Uterus (tissue), 4 donors: ENCODE measurements at places on chromosomes 2 and 18. TPM values are rescaled to one million over a fixed set of nuclear protein-coding genes. Genes with fewer than 3 reads are reported as not detected.

RAB31 gene
- 22.9 TPM for total RNA-seq

ST3GAL5 gene
- 52.9 TPM for total RNA-seq

GRCh38 chr18:55269622-55270021 lies 310.4 kb upstream of the CCDC68 start:
- no peaks in the 10 kb centered on the region for H3K36me3 ChIP-seq
- no peak overlapping the region for H3K4me3 ChIP-seq
- DNase-seq: no peak
- H3K27me3 ChIP-seq: no peaks in the 10 kb centered on the region
- no peaks in the 10 kb centered on the region for H3K4me1 ChIP-seq
- H3K27ac ChIP-seq: no peak overlapping the region

- no peak overlapping the region for H3K4me3 ChIP-seq
- no peaks in the 10 kb centered on the region for H3K36me3 ChIP-seq
- no peak for DNase-seq
- H3K4me1 ChIP-seq: no peaks in the 10 kb centered on the region
- no peaks in the 10 kb centered on the region for H3K27me3 ChIP-seq
Observed at GRCh38 chr2:45370369-45370768, 240.7 kb downstream of the SRBD1 start.

GRCh38 chr2:58039170-58039611 lies 7.4 kb upstream of the VRK2 start:
- H3K36me3 ChIP-seq: no peaks in the 10 kb centered on the region
- no peaks in the 10 kb centered on the region for H3K4me1 ChIP-seq
- DNase-seq: no peak
- no peak overlapping the region for H3K27ac ChIP-seq
- no peaks in the 10 kb centered on the region for H3K27me3 ChIP-seq

DNA sequence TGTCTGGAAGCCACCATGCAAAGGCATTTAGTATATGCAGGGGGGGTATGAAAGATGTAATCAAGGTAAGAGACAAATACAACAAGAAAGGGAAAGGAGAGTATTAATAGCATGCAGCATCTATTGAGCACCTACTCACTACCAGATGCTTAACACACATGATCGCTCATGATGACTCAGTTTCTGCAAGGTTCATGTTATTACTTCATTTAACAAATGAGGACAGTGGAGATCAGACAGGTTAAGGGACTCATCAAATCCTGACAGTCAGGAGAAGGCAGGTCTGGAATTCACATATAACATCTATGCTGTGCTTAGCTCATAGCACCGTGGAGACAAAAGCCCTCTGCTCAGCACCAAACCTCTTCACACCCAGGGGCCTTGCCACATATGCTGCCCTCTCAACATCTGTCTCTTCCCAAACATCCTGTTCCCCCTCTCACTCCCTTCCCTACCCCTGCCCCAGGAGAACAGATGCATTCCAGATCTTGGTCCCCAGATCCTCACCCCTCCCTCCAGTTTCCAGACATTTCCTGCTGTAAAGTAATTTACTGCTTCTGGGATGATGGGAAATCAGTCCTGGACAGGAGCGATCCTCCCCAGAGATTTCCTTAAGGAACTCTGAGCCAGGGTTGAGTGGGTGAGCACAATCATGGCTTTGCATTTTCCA lies 155.3 kb downstream of the ANTXR1 start:
- DNase-seq: no peak
- no peaks in the 10 kb centered on the region for H3K27me3 ChIP-seq
- H3K4me1 ChIP-seq: peaks cover 5% of the 10 kb centered on the region
- H3K27ac ChIP-seq: peak overlapping the region; percentile 97
- H3K4me3 ChIP-seq: no peak overlapping the region
- no peaks in the 10 kb centered on the region for H3K36me3 ChIP-seq

DNA sequence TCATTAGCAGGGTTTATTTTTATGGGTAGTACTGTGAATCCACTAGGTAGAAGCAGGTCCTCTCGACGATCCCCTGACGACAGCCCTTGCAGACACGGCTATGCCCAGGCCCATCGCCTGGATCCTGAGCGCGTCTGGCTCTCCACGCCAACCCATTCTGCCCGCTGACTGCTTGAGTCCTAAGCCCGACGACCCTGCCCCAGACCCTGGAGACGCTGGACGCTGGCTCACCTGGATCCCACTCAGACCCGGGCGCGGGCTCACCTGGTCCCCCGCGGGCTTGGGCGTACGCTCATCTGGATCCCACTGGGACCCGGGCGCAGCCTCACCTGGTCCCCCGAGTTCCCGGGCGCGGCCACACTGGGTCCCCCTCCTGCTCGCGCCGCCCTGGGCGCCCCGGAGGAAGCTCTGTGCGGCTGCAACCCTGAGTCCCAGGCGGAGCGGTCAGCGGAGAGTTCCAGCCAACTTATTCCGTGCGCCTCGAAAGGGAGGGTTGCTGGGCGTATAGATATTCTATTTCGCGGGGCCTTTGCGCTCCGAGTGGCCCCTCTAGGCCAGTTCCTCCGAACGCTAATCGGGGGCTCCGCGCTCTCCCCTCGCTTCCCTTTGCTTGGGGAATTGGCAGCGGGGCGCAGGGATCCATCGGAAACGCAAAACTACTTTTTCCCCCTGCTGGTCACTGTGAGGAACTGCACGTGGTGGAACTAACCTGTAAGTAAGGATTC lies 22.4 kb upstream of the RMP24 start:
- peak overlapping the region; percentile 45 for H3K4me3 ChIP-seq
- peaks cover 6% of the 10 kb centered on the region for H3K4me1 ChIP-seq
- no peak overlapping the region for H3K27ac ChIP-seq
- H3K36me3 ChIP-seq: no peaks in the 10 kb centered on the region
- H3K27me3 ChIP-seq: no peaks in the 10 kb centered on the region
